ENCODE measurements at places on chromosomes 2 and 18. TPM values are rescaled to one million over a fixed set of nuclear protein-coding genes. Genes with fewer than 3 reads are reported as not detected.

Gene ASNSD1
- total RNA-seq: 34.1 TPM

Gene ZNF532
- total RNA-seq: 66.2 TPM

Gene CSRNP3
- 1.5 TPM for total RNA-seq

Gene NEU4
- total RNA-seq: not detected

Gene CABLES1
- 21.9 TPM for total RNA-seq

Gene IL36B
- total RNA-seq: not detected

Gene GALR1
- not detected for total RNA-seq

Gene RTP5
- not detected for total RNA-seq

Gene FBXO48
- 1.5 TPM for total RNA-seq

Gene HRH4
- total RNA-seq: 7.5 TPM

Gene TACR1
- 0.09 TPM for total RNA-seq

Gene ALK
- 0.70 TPM for total RNA-seq

Gene POU3F3
- total RNA-seq: not detected

Gene PARD6G
- 7.1 TPM for total RNA-seq

Gene HAAO
- 11.5 TPM for total RNA-seq

DNA sequence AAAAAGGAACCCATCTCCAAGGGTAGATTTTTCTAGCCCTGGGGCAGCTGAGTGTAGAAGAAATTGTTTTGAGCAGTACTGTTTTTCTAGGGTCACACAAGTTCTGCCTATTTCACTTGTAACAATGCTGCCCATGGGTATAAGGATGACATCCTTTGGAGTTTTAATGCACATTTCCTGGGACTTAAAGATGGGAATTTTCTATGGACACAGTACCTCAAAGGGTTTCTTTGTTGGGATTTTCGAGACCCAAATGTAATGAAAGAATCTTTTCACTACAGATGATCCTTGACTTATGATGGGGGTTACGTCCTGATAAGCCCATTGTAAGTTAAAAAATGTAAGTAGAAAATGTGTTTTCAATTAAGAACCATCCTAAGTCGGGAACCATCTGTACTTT is 31.8 kb downstream of the CDC42EP3 start:
- H3K27ac ChIP-seq: no peak overlapping the region
- no peaks in the 10 kb centered on the region for H3K27me3 ChIP-seq
- DNase-seq: no peak
- peaks cover 57% of the 10 kb centered on the region for H3K4me1 ChIP-seq

DNA sequence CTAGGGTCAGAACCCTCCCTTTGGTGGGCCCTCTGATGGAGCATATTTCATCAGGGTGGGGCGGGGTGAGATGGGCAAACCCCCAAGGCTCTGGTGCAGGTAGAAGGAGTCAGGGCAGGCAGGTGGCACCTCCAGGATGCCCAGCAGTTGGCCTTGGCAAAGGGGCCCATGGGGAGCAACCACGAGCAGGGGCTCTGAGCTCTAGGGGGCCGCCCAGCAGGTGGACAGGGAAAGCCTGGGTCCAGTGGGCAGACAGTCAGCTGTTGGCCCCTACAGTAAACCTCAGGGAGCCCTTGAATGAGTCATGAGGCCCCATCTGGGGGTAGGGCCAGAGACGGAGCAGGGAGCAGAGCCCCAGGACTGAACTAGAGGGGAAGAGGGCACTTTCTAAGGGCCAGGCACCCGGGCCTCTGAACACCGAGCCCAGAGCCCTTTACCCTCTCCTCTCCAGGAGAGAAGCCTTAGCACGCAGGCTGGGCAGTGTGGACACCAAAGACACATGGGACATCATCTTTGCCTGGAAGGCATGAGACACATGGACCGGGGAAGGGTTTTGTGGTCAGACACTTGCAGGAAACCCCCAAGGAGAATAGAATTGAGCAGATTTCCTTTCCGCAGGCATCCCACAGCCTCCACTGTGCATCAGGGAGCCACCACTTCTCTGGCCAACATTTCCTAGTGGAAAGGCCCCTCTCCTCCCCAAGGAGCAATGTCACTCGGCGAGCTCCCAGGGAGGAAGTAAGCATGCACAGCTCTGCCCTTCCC is 257.3 kb downstream of the GLI2 start:
- no peaks in the 10 kb centered on the region for H3K36me3 ChIP-seq
- H3K27ac ChIP-seq: no peak overlapping the region
- no peaks in the 10 kb centered on the region for H3K27me3 ChIP-seq
- no peaks in the 10 kb centered on the region for H3K4me1 ChIP-seq
- no peak for DNase-seq

DNA sequence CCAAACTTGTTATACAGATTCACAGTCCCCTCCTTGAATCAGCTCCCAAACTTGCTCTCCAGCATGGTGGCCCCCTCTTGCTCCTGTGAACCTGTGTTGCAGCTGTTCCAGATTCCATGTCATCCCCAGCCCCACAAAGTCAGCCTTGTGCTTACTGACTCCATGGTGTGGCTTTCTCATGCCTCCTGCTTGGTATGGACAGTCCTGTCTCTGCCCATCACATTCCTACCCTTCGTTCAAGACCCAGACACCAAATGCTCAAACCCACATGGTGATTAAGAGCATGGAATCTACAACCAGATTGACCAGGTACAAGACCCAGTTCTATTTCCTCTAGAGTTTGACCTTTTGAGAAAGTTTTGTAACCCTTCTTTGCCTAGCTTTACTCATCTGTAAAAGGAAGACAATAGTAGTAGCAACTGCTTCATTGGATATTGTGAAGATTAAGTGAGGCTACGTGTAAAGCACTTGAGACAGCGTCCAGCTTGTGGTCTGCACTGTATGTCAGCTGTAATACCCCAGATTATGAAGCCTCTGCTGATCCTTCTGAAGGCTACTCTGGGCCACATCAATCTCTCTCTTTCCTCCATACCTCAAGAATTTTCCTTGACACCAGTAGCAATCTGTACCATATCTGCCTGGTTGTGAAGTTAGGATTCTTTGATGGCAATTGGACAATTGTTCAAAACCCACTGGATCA is 146.4 kb upstream of the HAAO start:
- H3K27me3 ChIP-seq: no peaks in the 10 kb centered on the region
- no peak overlapping the region for H3K4me3 ChIP-seq
- H3K36me3 ChIP-seq: no peaks in the 10 kb centered on the region
- H3K27ac ChIP-seq: peak overlapping the region; percentile 13
- DNase-seq: no peak

- H3K4me1 ChIP-seq: no peaks in the 10 kb centered on the region
- no peak overlapping the region for H3K4me3 ChIP-seq
- peaks cover 12% of the 10 kb centered on the region for H3K36me3 ChIP-seq
- no peaks in the 10 kb centered on the region for H3K27me3 ChIP-seq
Measured at GRCh38 chr2:40160751-40161218, 291.1 kb downstream of the SLC8A1 start.

DNA sequence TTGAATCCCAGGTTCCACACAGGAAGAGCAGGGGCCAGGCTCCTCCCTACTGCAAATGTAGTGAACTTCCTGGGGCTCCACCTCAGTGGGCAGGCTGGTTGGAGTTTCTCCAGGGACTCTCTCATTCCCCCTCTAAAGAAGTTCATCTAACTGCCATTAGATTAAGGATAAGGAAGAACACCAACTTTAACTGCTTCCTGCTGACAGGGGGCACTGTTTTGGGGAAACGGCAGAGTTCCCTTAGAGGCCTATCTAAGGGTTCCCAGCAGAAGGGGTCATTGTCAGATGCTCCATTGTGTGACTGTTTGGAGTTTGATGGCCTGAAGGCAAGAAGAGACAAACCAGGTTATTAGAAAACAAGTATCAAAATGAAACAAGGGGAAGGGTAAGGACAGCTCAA is 2159.7 kb upstream of the PIK3C3 start:
- DNase-seq: no peak
- no peaks in the 10 kb centered on the region for H3K27me3 ChIP-seq
- H3K4me3 ChIP-seq: no peak overlapping the region
- no peaks in the 10 kb centered on the region for H3K4me1 ChIP-seq
- no peaks in the 10 kb centered on the region for H3K36me3 ChIP-seq

DNA sequence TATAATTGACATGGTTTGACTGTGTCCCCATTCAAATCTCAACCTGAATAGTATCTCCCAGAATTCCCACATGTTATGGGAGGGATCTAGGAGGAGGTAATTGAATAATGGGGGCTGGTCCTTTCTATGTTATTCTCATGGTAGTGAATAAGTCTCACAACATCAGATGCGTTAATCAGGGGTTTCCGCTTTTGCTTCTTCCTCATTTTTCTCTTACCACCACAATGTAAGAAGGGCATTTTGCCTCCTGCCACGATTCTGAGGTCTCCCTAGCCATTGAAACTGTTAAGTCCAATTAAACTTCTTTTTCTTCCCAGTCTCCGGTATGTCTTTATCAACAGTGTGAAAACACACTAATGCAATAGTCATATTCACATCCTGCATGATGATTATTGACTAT is 1073.3 kb upstream of the CDH2 start:
- H3K27ac ChIP-seq: no peak overlapping the region

GRCh38 chr2:43039376-43040080 is 186.9 kb downstream of the ZFP36L2 start:
- H3K27me3 ChIP-seq: no peaks in the 10 kb centered on the region
- H3K4me1 ChIP-seq: no peaks in the 10 kb centered on the region
- no peak for DNase-seq

GRCh38 chr2:235654103-235654813 is 160.4 kb downstream of the AGAP1 start:
- no peaks in the 10 kb centered on the region for H3K36me3 ChIP-seq
- DNase-seq: no peak
- H3K4me1 ChIP-seq: peaks cover 16% of the 10 kb centered on the region

DNA sequence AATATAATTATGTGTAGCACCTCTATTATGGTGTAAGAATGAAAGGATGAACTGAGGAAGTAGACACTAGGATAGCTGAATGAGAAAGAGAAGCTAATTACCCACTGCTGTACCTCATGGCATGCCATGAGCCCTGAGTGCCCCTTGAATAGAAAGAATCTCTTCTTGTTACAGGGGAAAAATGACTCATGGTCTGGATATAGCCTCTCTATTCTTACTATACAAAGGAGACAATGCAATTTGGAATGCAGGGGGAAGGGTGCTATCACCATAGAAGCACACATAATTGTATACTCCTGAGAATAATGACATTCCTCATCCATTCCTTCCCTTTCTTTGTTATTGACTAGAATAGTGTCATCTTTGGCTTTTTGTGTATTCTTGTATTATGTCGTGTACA is 385.2 kb downstream of the CDH7 start:
- H3K4me1 ChIP-seq: no peaks in the 10 kb centered on the region
- H3K27me3 ChIP-seq: no peaks in the 10 kb centered on the region
- H3K36me3 ChIP-seq: no peaks in the 10 kb centered on the region
- DNase-seq: no peak

- DNase-seq: peak; percentile 59
- no peak overlapping the region for H3K4me3 ChIP-seq
- no peak overlapping the region for H3K27ac ChIP-seq
- H3K36me3 ChIP-seq: no peaks in the 10 kb centered on the region
- H3K27me3 ChIP-seq: no peaks in the 10 kb centered on the region
- no peaks in the 10 kb centered on the region for H3K4me1 ChIP-seq
Measured at GRCh38 chr18:79775441-79776221, 22.1 kb upstream of the KCNG2 start.

- DNase-seq: no peak
- no peaks in the 10 kb centered on the region for H3K36me3 ChIP-seq
- no peak overlapping the region for H3K4me3 ChIP-seq
- H3K4me1 ChIP-seq: peaks cover 9% of the 10 kb centered on the region
- no peaks in the 10 kb centered on the region for H3K27me3 ChIP-seq
Measured at GRCh38 chr2:12883906-12884305, 167.2 kb downstream of the TRIB2 start.

DNA sequence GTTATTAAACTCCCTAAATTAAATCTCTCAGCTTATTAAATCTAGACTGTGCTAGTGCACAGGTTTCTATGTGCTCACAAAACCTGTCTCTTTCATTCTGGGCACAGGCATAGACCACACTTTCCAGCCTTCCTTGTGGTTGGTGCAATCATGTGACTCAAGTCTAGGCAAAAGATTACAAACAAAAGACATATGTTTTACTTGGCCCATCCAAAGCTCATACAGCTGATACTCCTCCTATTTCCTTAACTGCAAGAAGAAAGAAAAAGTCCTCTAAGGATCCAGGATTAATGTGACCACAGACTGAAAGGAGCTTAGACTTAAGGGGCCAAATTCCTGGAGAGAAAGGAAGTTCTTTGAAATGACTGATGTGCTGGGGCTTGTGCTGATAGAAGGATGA is 731.3 kb upstream of the RAB6C start:
- no peak overlapping the region for H3K27ac ChIP-seq
- no peaks in the 10 kb centered on the region for H3K4me1 ChIP-seq
- H3K27me3 ChIP-seq: no peaks in the 10 kb centered on the region
- DNase-seq: no peak
- H3K4me3 ChIP-seq: no peak overlapping the region
- no peaks in the 10 kb centered on the region for H3K36me3 ChIP-seq

DNA sequence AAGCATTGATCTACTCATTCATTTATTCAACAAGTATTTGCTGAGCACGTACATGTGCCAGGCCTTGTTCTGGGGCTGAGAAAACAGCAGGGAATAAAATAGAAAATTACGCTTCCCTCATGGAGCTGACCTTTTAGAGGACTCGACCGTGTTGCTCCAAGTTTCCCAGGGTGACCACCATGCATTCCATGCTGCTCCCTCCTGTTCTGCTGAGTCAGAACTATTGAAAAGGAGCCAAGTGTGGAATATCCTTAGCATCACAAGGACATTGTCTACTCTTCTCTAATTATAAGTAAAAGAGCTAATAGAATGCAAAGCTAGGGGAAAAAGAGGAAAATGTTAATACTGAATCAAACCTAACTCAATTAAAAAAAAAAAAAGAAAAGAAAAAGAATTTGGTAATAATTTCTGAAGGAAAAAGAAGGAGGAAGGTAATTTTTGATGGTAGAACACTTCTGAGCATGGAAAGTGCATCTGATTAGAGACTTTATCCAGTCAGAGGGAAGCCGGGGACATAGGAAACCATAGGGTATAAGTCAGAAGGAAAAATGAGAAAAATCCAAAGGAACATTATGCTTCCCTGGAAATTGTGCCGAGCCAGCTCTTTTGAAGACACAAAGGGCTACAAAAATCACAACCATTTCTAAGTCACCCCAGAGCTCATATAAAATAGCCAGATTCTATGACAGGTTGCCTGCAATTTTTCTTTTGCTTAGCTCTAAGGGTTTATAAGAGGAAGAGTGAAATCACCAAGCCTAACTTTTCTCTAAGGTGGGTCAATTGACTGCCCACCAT is 339.4 kb downstream of the RND3 start:
- DNase-seq: no peak
- no peaks in the 10 kb centered on the region for H3K4me1 ChIP-seq
- no peaks in the 10 kb centered on the region for H3K27me3 ChIP-seq
- no peak overlapping the region for H3K27ac ChIP-seq
- H3K36me3 ChIP-seq: no peaks in the 10 kb centered on the region

- no peaks in the 10 kb centered on the region for H3K4me1 ChIP-seq
- no peaks in the 10 kb centered on the region for H3K27me3 ChIP-seq
- DNase-seq: peak; percentile 63
Measured at GRCh38 chr2:236085647-236086046, 82.5 kb downstream of the GBX2 start.

DNA sequence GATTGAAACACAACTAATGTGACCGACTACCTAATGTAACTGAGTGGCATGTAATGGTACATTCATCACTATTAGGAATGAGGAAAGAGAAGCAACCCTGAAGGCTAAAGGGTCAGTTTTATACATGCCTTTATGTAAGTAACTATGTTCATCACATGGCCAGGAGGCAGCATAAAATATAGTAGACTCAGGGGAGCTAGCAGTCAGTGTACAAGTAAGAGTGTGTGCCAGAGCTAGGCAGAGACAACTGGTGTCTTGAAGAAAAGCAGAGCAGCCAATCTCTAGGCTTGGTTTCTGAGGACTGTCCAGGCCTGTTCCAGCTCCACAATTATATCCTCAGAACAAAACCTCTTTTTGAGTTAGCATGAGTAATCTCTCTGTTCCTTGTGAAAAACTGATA is 18.1 kb downstream of the SMAD2 start:
- no peak overlapping the region for H3K4me3 ChIP-seq
- H3K27ac ChIP-seq: no peak overlapping the region
- DNase-seq: no peak
- H3K4me1 ChIP-seq: no peaks in the 10 kb centered on the region
- H3K36me3 ChIP-seq: no peaks in the 10 kb centered on the region

Data from left lung (tissue), 14 donors.